Activated CD8-positive, alpha-beta memory T cell treated with anti-CD3 and anti-CD28 coated beads, Interleukin-2, amount 10 ng/mL, durations not matched to agents 7 days and 5 days (primary cell): ENCODE measurements at places on chromosomes 6 and 20. TPM values are rescaled to one million over a fixed set of nuclear protein-coding genes. Genes with fewer than 3 reads are reported as not detected.

LKAAEAR1 gene
- not detected for total RNA-seq

FRK gene
- total RNA-seq, result 0.09 TPM

NR2E1 gene
- not detected for total RNA-seq

- no peak overlapping the region for H3K27ac ChIP-seq
- peaks cover 53% of the 10 kb centered on the region for H3K36me3 ChIP-seq
- no peak overlapping the region for H3K4me3 ChIP-seq
- H3K27me3 ChIP-seq, result no peaks in the 10 kb centered on the region
- DNase-seq, result no peak
Observed at GRCh38 chr6:30319146-30319835, 7.4 kb upstream of the TRIM39 start.

- H3K27ac ChIP-seq, result no peak overlapping the region
- peaks cover 7% of the 10 kb centered on the region for H3K4me1 ChIP-seq
- no peak overlapping the region for H3K4me3 ChIP-seq
- H3K36me3 ChIP-seq, result peaks cover 3% of the 10 kb centered on the region
Observed at GRCh38 chr20:41524980-41525613, 93.1 kb downstream of the CHD6 start.
